ENCODE measurements at places on chromosomes 1 and 21.

GRCh38 chr1:10685808-10686403 lies 110.5 kb downstream of the CASZ1 start:
- no peak for DNase-seq

DNA sequence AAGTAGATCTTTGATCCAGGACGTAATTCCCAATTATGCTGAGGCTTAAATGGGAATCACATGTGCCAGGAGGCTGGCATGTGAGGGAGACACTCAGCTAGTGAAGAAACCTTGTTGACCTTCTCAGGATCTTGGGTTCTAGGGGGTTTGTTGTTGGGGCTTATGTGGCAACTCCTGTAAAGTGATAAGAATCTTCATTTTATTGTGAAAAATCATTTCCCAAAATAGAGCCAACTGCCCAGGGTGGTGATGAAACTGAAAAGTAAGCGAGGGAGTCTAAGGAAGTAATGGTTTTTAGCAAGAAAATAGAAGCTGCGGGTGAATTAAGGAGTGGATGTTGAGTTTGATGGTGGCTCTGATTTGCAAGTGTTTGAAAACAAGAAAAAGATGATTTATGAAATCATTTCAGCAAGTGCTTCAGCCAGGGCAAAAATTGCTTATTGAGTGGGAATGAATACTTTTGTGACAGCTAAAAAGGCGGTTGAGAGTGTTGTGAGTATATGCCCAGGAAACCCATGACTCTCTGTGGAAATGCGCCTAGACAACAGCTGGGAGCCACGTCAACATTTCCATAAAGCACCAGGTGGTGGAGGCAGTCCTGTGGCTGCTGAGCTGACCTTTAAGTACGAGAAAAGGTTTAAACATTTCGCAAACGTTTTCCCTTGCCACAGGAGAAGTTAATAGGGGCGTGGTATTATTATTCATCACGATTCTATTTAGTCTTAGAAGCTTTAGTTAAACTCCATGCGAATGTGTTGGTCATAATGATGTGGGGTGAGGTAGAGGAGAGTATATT lies 102.7 kb downstream of the HMGB4 start:
- no peak for DNase-seq

DNA sequence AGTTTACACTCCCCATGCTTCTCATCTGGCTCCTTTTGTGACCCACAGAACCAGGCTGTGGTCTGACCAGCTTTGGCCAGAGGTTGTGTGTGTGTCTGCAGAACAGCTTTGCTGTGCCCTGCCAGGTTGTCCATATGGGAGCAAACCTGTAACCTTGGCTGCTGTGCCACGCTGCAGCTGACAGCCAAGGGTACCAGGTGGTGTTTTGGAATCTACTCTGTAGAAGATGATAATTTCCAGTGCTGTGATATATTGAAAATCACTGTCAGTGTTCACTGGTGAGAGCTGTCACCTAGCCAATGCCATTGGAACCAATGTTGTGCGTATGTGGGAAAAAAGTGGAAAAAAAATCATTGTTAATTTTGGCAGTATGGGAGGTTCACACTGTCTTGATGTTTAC lies 18.2 kb downstream of the CENPF start:
- DNase-seq: no peak

GRCh38 chr1:51516649-51517158 lies 2.4 kb downstream of the EPS15 start:
- DNase-seq: no peak

DNA sequence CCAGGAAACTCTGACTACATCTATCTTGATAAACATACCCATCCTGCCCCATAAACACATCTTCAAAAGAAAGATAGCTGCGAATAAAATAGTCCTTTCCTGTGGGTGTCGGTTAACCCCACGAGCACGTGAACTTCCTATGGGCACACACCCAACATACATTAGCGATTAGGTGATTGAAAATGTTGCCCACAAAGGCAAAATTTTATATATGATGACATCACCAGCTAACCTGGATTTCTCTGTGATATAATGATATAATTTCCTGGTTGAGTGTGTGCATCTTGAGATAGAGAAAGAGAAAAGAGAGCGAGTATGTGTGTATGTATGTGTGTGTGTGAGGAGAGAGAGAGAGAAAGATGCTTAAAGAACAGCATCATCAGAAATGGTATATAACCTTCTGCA lies 296.1 kb downstream of the PTPRC start:
- DNase-seq: peak; percentile 34

DNA sequence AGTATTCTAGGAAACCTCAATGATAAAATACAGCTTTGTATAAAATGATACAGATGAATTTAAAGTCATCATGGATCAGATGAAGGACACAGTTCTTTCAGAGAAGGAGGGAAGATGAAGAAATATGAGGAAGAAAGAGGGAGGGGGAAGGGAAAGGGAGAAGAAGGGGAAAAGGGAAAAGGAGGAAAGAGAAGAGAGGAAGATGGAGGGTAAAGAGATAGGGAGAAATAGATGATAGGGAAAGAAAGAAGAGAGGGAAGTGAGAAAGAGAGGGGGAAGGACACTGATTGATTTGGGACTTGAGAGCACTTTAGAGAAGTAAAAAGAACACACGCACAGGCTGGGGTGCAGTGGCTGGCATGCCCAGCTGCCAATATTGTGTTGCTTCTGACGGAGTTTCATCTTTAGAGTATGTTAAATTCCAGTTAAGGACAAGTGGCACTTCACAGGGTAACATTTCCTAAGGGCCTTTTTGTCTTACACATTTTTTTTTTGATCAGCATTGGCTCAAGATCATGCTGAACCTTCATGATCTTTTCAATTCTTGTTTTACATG lies 235.9 kb upstream of the DMRTA2 start:
- DNase-seq: no peak

- peak; percentile 46 for DNase-seq
Observed at GRCh38 chr1:85307987-85308832, 31.8 kb upstream of the BCL10 start.

GRCh38 chr1:64838486-64838885 lies 93.6 kb downstream of the RAVER2 start:
- no peak for DNase-seq

DNA sequence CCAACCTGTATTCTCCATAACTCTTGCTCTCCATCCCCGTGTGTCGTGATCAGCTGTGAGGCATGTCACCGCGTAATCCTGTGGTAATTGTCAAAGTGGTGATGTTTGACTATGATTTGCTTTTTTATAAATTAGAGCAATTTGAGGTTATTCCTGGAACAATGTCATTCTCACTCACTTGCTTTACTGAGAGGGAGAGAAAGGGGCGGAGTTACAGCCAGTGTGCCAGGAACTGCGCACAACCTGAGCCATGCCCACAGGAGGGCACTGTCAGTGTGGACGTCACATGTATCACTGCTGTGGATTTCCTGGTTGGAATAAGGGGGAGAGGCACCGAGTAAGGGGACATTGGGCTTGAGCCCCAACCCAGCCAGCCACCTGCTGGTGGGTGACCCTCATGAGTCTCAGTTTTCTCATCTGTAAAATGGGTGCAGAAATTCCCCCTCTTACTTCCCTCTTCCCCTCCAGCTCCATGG lies 6.9 kb downstream of the ADGRB2 start:
- no peak for DNase-seq

- DNase-seq: no peak
Observed at GRCh38 chr1:187092104-187092503, 263.4 kb downstream of the PLA2G4A start.

DNA sequence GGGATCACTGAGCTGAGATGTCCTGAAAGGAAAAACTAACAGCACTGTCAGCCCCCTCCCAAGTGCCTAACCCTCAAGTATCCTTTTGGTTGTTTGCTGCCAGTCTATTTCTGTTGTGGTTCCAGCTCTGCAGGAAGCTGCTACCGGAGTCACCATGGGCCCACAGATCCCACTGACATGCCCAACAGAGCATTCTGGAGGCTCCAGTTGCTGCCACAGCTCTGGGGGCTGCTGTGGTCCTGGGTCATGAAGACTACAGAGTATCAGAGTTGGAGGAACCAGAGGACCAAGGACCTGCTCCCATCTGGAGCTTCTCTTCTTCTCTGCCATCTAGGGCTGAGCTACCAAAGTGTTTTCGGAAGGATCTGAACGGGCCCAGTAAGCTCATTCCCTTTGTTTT lies 910 bp downstream of the LCE3A start:
- no peak for DNase-seq

DNA sequence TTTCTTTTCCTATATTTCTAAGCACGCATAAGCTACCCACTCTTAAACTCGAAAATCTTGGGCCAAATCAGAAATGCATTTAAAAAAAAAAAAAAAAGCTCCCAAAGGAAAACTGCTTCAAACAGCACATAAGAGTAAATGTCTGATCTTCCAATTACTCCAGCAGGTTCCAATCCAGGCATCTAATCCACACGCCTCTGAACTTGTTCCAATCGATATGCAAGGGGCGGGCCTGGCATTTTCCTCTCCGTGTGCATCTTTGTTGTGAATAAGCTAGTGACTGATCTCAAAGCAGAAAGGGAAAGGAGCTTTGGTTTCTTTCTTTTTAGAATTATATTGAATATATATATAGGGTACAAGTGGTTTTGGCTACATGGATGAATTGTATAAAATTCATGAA lies 365.5 kb downstream of the PRDM2 start:
- no peak for DNase-seq

DNA sequence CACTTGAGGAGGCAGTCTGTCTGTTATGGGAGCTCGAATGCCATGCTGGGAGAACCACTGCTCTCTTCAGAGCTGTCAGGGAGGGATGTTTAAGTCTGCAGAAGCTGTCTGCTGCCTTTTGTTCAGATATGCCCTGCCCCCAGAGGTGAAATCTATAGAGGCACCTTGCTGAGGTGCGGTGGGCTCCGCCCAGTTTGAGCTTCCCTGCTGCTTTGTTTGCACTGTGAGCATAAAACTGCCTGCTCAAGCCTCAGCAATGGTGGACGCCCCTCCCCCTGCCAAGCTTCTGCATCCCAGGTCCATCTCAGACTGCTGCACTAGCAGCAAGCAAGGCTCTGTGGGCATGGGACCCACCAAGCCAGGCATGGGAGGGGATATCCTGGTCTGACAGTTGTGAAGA lies 247.5 kb downstream of the LMX1A start:
- no peak for DNase-seq

DNA sequence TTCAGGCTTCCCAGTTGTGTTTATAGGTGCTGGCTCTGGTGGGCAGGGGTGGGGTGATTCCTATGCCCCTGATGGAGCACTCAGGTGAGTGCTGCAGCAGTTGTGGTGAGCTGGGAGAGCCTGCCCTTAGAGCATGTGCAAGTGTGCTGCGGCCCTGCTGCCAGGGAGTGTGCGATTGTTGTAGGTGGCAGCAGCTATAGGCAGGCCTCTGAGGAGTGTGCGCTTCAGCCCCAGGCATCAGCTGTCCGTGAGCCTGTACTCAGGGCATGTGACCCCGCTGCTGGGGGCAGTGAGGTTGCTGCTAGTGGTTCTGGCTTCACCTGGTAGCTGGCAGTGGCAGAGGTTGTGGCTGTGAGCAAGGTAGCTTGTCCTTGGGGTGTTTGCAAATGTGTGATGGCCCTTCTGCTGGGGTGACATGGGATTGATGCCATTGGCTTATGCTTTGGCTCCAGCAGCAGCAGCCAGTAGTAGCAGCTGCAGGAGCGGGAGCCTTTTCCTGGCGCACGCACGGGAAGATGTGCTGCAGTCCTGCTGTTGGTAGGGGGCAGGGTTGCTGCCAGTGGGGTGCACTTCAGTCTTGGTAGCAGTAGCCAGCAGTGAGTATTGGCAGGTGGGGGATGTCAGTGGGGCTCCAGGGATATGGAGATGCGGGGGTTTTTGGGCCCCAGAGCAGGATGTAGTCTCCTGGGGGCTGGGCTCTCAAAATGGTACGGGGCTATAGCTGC lies 37.7 kb downstream of the SYCP1 start:
- no peak for DNase-seq

DNA sequence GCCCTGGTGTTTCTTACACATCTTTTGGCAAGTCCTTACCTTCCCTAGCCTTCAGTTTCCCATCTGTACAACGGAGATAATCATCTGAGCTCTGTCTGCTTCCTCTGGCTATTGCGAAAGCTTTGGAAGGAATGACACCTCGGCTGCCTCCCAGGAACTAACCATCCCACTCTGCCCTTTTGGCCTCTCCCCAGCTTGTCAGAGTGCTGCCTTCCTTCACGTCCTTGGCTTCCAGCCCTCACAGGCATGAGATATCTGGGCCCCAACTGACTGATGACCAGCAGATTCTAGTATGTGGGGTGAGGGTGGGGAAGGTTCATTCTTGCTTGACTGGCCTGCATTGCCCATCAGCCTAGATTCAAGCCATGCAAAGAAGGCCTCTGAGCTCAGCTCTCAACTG lies 253.1 kb upstream of the FGGY start:
- DNase-seq: no peak

DNA sequence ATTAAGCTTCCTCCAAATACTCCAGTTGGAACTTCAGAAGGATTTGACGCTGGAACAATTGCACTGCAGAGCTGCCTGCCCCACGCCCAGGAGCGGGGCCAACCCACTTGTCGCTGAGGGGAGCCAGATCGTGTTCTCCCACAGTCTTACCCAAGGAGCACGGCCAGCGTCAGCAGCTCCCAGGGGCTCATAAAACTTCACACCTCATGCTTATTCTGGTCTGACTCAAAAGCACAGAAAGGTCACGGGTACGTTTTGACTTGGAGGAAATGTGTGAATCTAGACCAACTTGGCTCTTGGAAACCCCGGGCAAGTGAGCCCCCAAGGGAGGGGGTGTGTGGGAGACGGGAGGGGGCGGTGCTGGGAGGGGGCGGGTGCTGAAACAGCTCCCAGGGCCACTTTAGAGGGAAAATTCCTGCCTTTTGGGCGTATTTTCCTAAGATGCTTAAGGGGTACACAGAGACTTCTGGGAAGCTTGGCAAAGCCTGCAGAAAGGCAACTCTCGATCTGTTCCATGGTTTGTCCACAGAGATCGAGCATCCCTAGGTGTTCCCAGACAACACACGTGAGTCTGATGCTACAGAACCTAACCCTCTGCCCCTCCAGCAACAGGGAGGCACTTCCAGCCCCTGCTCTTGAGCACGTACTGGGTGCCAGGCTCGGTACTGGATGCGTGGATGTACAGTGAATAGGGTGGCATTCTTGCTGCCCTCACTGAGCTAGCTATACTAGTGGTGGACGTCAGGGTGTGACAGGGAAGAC lies 98.9 kb downstream of the DHRS3 start:
- no peak for DNase-seq

DNA sequence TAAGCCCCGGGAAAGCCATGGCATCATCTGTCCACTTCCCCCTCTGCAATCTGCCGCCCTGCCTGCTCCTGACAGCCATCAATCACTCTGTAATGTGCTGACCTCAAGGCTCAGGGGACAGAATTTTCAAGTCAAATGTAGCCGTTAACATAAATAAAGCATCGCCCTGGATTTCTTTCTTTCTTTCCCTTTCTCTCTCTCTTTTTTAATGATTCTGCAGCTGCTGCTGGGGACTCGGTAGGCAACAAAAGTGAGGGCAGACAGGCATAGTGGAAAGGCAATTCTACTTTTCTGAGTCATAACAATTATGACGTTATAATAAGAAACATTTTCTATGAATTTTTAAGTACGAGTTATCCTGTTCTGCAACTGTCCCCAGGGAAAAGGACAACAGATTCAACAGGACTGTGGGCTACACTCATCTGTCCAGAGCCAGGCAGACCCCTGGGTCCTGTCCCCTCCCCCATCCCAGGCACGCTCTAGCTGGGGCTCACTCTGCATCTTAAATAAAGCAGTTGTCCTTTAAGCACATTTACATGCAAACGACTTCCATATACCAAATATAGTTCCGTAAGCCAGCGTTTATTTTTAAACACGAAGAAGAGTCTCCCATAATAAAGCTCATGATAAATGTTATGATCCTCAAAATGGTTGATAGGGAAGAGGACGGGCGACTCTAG lies 78.7 kb downstream of the SSBP3 start:
- DNase-seq: no peak
